ENCODE measurements at places on chromosomes 6 and 20.
A peak's percentile ranks its signal among the peaks of the same experiment; 100 is the strongest.

DNA sequence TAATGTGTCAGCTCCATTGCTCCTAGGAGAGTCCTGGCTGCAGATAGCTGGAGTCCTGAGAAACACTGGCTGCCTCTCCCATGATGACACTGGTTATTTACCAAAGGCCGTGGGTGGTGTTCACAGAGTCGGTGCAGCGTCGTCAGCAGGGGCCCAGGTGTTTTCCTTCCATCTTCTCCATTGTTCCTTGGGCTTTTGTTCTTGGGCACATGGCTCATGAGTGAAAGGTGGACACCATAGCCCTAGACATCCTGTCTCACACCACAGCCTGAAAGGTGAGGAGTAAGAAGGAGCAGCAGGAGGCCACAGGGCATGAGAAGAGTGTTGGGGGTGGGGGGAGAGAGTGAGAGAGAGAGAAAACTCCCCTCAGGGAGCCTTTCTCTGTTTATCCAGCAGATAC lies 9.1 kb downstream of the CST5 start:
- no peak for DNase-seq

DNA sequence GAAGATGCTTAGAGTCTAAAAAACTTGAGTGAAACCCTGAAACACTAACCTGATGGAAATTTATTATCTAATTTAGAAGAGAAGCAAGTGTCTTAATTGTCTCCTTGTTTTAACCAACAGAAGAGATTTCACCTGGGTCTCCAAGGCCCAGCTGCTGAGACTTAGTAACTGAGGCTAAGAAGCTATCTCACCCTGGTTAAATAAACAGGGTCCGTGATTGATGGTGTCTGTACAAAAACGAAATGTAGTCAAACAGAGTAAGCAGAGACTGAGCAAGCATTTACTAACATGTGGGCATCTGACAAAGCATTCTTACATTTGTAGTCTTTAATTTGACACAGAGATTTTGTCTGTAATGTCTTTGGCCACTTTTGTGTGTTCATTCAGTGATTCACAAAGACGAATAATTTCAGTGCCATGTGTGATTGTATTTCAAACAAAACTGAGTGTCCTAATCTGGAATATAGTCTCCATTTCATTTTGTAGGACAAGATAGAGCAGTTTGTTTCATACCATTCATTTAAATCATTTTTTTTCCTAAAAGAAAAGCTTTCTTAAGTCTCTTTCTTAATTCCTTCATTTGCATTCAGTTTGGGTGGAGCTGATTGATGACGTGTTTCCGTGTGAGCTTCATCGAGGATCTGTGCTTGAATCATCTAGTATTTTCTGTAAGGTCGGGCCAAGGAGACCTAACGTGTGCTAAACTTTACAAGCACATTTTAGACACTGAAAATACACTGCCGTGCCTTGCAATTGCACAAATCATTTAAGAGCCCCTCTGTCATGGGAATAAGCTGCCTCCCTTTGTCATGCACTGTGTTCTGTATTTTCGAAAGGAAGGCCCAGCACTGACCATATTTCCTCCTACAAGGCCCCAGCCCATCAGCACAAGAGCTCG lies 170.6 kb upstream of the QKI start:
- no peak for DNase-seq

- no peak for DNase-seq
These were observed 13.2 kb upstream of the TINAG start for GRCh38 chr6:54294965-54295532.

GRCh38 chr6:31776485-31776988 lies 591 bp downstream of the VWA7 start:
- no peak for DNase-seq

- DNase-seq, result no peak
These were observed 1.1 kb downstream of the HFE start for GRCh38 chr6:26088344-26088743.

- peak; percentile 71 for DNase-seq
These were observed 64.8 kb upstream of the TMEM30A start for GRCh38 chr6:75349262-75349984.

DNA sequence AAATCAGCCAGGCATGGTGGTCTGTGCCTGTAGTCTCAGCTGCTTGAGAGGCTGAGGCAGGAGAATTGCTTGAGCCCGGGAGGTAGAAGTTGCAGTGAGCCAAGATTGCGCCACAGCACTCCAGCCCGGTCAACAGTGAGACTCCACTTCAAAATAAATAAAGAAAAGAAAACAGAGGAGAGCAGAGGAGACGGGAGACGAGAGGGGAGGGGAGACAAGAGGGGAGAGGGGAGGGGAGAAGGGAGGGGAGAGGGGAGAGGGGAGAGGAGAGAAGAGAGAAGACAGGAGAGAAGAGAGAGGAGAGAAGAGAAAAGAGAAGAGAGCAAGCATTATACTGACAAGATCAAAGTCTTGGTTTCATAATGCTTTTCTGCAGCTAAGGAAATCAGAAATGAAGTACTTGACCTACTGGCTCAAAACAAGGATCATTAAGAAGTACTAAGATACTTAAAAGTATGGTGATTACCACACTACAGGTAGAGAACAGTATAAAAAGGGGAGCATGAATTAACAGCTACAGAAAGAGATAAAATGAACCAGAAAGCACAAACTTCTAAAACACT lies 30.5 kb downstream of the FAM8A1 start:
- DNase-seq, result no peak

GRCh38 chr6:51855310-51856082 lies 231.9 kb downstream of the PKHD1 start:
- no peak for DNase-seq

DNA sequence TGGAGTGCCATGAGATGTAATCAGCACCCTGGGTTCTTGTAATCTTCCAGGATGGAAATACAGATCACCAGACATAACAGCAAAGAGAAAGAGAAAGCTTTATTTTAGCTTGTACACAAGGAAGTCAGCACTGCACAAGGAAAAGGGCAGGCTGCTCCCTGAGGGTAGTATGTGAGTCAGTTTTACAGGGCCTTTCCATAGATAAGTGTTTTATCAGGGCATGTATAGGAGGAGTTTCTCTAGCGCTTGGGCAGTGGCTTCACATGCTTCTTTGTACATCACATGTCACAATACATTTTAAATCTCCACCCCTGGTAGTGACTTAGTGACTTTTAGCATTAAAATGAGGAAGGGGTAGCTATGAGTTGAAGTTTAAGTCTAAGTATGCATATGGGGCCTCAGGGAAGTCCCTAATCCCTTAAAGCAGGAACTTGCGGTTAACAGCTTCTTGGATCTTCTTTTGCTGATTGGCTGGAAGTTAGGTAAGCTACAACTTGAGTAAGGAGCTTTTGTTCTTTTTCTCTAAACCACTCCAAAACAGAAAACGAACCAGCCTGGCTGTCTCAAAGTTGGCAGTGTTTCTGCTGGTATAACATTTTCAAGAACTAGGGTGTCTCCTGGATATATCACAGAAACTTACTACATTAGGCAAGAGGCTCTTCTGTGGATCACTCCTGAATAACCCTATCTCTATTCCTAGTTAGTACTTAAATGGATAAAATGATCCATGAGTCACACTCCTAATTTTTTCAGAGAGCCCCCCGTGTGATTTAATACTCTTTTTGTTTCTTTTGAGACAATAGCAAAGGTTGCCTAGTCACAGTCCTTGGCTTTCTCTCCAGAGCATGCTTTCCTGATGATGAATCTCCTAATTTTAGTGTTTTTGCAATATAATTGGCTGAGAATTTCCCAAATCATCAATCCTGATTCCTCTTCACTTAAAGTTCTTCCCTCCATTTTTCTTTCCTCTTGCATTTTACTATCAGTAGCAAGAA lies 60.2 kb downstream of the MRAP2 start:
- DNase-seq, result no peak

- DNase-seq, result no peak
These were observed 1288.4 kb downstream of the EPHA7 start for GRCh38 chr6:92130944-92131343.

GRCh38 chr6:133396984-133397348 lies 155.8 kb downstream of the EYA4 start:
- DNase-seq, result no peak

DNA sequence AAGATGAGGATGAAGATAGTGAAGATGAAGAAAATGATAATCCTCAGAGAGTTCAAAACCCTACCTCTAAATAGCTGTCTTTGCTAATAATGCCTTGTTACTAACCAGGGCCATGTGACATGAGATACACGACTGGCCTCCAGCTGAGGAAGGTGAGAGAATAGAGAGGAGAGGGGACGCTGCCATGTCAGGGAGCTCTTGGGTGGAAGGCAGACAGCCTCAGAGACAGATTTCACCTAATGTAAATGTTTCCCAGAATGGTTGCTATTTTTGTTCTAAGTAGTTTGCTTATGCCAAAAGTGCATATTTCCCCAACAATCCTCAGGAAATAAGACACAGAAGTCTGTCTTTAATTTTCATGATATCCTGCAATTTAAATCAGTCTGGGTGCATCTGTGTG lies 138.4 kb downstream of the ELOVL4 start:
- DNase-seq, result no peak

Measured in femur (tissue), 1 donor.